AG09319 (cell line): ENCODE measurements at places on chromosomes 5 and 9.

- DNase-seq: no peak
Observed at GRCh38 chr5:123540534-123540933, 28.6 kb downstream of the CSNK1G3 start.

DNA sequence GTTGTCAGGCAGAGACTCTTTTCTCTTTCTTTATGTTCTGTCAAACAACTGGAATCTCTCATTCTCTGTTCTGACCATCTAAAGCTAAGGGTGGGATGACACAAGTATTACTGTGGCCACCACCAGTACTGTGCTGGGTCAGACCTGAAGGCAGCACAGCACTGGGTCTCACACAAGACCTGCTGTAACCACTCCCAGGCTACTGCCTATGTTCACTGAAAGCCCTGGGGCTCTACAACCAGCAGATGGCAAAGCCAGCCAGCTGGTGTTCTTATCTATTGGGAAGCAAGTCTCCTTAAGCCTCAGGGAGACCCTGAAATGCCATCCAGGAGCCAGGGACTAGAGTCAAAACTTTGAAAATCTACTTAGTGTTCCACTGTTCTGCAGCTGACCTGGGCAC is 189.5 kb downstream of the SLCO4C1 start:
- DNase-seq: no peak

DNA sequence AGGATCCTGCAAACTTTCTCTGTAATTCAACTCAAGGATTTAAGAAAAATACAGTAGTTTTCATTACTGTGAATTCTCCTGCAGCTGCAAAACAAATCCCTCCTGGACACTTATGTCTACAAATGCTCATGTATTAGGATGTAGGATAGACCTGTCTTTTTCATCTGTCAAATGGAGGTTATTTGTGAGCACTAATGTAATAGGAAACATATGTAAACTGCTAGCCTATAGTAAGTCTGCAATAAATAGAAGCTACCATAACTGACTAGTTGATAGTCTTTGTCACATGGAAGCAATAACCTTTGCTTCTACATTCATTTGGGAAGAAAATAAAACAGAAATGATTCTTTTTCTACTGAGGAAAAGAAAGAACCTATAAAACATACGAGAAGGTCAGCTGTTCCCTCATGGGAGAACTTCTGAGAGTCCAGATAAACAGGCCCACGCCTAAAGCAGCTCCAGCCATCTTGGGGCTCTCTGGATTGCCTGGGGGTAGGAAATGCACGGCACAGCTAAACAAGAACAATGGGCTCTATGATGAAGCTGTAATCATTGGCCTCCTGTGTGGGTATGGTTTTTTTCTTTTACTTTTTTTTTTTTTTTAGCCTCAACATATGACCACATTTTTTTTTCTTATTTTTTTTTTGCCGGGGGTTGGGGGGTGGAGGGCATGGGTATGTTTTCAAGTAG is 6.2 kb downstream of the KCNV2 start:
- no peak for DNase-seq

GRCh38 chr5:62779010-62779422 is 200.4 kb downstream of the LRRC70 start:
- peak; percentile 31 for DNase-seq

DNA sequence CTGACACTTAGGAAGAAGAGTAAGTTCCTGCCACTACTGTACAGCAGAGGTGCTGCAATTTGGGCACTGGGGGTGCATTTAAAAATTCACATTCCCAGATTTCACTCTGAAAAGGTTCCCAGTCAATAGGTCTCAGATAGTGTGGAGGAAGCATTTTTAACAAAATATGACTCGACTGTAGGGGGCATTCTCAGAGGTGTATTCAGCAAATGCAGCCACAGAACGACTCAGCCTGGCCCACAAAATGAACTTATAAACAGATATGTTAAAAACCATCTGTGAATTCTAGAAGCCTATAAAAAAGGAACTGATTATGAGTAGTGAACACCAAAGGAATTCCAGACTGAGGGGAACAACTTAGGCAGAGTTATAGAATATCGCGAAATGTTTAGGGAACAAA is 31.1 kb downstream of the MLLT3 start:
- no peak for DNase-seq

DNA sequence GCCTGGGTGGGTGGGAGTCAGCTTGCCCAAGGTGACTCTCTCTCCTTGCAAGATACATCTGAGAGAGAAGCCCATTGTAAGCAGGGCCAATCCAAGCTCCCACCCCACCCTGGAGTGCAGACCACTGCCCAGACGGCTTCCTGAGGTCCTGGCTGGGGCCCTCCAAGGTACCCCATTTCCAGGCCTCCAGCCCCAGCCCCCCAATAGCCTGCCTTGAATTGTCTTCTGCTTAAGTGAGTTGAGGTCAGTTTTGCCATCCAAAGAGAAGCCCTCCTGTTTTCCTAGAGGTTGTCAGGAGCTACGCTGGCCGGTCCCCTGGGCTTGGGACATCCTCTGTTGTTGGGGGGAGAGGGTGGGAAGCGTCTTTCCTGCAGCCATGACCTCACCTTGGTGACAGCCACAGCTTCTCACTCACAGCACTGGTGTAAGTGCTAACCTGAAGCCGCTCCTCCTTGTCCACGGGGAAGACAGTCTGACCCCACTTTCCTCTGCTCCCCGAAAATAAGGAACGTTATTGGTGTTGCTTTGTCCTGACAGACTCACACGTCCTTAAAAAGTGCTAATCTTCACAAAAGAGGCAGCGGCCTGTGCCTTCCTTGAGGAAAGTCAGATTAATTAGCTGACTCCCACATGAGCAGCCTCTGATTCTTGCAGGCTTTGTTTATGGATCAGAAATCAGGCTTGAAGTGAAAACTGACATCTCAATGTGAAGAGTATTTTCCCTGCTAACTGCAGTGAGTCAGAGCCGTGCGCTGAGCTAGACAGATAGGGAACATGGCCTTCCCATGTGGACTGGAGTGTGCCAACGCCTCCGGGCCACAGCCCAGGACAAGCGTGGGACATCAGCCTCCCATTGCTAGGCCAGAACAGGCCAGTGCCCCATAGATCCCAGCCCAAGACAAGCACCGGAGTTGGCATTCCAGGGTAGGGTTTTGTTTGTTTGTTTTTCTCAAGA is 52.3 kb downstream of the ADAMTS2 start:
- DNase-seq: no peak

GRCh38 chr5:62138607-62139006 is 167.4 kb upstream of the KIF2A start:
- no peak for DNase-seq
